ENCODE measurements at places on chromosomes 4 and X.

GRCh38 chr4:27490315-27490714 is 629.7 kb downstream of the STIM2 start:
- DNase-seq: no peak

- DNase-seq: no peak
Observed at GRCh38 chr4:173243321-173243720, 74.7 kb downstream of the GALNT7 start.

DNA sequence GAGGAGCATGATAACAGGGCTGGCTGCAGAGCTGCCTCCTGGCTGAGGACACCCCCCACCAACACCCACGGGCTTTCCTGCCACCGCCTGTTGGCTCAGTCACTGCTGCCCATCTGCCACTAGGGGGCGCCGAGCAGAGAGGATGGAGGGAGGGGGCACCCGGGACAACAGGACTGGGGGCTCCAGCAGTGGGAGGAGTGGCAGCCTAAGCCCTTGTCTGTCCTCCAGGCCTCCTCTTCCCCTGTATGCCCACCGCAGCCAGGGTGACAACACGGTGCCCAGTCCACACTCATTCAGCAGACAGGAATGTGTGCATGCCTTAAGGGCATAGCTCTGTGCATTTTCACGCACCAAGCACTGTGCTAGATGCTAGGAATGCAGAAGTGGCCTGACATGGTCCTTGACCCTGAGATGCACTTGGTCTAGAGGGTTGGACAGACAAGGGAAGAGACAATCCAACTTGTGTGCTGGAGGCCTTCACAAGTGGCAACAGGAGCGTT is 149.9 kb downstream of the AMMECR1 start:
- DNase-seq: no peak

DNA sequence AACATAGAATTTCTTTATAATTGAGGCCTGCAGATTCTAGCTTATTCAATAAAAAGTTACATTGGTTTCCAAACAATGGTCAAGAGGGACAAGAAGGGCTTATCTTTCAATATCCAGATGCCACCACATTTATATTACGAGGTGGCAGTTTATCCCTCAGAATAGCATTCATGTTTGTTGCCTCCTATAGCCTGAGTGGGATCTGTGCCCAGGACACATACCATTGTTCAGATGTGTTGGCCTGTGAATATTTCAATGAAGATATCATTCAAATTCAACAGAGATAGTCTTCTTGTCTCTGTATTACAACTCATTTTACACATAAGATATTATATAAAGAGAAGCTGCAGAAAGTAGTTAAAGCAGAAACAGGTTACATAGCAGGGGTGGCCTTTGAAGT is 20.5 kb downstream of the GLRB start:
- no peak for DNase-seq

DNA sequence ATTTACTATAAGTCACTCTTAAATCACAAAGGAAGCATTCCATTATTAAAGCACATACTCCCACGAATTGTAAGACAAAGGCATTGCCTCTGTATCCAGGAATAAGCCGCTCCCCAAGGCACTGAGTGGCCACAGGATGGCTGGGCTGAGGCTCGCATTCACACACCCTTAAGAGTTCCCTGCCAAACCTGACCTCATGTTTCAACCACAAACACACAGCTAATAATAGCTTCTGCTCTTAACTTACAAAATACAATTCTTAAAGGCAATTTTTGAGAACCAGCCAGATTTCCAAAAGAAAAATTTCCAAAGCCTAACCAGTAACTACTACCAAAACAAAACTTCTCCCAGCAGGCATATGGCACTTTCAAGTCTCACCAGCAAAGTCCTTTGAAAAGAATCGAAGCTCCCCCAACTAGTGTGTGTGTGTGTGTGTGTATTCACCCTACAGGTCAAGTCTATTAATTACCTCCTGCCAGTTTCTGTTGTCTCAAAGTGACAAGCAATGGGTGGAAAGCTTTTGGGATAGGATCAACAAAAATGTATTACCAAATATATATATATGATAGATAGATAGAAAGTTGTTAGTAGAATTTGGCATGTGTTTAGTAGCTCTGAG is 36.0 kb downstream of the ARHGAP6 start:
- no peak for DNase-seq

DNA sequence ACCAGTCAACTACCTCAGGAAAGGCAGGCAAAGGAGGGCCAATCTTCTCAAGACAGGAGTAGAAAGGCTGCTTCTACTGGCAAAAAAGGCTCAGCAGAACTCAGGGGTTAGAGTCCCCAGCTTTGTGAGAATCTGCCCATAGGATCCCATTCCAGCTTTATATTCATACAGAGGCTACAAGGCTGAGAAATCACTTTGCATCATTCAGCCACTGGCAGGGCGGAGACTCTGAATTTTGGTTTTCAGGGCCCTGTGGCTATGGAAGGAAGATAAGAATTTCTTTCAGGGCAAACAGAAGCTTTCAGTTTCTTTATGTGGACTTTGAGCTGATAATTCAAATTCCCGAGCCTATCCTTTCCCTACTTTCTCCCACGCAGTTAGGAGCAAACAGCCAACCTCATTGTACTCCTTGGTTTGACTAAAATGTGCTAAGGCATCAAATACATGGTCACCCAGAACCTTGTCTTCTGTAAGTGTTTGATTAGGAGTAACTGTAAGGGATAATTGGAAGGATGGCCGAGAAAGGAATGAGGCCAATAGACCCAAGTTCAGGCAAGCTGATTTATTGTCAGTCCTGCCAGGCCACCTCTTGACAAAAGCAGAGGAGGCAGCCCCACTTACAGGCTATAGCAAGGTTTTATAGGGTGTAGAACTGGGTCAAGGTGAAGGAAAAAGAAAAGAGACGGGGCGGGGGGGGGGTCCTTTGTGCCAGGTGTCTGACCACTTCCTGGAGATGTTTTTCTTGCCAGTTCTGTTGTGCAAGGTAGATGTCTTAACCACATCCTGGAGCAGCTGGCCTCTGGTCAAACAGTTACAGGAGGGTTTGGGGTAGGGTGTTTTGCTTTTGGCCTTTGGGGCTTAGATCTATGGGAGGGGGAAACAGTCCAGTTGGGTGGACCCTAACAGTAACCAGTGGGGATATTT is 165.3 kb upstream of the PPP1R2C start:
- no peak for DNase-seq

- no peak for DNase-seq
Observed at GRCh38 chr4:78656968-78657445, 105.4 kb downstream of the ANXA3 start.

- DNase-seq: no peak
Observed at GRCh38 chrX:71215338-71215912, 7.6 kb upstream of the GJB1 start.

GRCh38 chr4:173073939-173074500 is 94.6 kb upstream of the GALNT7 start:
- no peak for DNase-seq

GRCh38 chrX:132409780-132410556 is 78.9 kb downstream of the MBNL3 start:
- DNase-seq: no peak

GRCh38 chr4:2324891-2325290 is 63.0 kb upstream of the MXD4 start:
- no peak for DNase-seq

DNA sequence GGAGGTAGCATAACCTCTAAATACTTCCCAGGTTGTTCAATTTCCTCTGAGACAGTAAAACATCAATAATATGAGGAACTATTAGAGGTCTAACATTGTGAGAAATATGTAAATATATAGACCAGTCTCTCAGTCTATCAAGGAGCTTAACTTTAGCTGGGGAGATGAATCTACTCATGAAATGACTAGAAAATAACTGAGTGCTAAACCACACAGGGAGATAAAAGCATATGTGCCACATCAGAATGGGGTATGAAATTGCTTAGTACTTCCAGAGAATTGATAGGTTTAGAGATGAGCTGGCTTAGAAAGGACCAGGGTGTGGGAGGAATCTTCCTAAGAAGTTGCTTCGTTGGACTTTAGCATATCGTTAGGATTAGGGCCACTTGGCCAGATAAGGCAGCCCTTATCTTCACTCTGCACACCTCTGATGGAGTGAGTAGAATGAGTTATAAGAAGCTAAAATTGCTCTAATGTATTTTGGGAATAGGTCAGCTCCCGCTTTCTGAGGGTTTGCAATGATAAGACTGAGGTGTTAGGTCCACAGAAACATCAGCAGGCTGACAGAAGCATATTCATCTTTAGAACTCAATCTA is 299.2 kb downstream of the UNC5C start:
- no peak for DNase-seq

GRCh38 chr4:123449780-123450179 is 53.2 kb downstream of the SPRY1 start:
- no peak for DNase-seq

GRCh38 chrX:136019226-136019625 is 34.0 kb downstream of the SLC9A6 start:
- DNase-seq: no peak

GRCh38 chr4:34492414-34492813 is 1751.9 kb downstream of the ARAP2 start:
- no peak for DNase-seq

DNA sequence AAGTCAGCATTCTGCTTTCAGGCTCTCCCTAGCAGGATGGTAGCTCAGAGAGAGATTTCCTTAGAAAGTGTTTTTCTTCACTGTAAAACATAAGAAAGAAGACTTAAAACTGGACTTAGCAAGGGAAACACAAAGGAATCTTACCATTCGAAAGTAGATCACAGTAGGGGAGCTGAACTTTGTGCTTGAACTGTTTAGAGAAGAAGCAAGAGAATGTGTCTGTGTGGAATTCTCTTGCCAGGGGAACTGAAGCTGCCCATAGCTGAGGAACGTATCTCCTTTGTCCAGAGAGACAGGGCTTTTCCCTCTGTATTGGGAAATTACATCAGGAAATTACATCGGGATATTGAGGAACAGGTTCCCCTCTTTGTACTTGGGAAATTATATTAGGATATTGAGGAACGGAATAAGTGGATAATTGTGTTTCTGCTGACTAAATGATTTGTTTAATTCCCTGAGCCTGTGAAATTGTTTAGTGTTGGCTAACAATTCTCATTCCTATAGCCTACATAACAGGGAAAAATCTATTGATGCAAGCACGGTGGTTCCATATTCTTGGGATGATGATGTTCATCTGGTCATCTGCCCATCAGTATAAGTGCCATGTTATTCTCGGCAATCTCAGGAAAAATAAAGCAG is 21.2 kb downstream of the SRD5A3 start:
- no peak for DNase-seq

DNA sequence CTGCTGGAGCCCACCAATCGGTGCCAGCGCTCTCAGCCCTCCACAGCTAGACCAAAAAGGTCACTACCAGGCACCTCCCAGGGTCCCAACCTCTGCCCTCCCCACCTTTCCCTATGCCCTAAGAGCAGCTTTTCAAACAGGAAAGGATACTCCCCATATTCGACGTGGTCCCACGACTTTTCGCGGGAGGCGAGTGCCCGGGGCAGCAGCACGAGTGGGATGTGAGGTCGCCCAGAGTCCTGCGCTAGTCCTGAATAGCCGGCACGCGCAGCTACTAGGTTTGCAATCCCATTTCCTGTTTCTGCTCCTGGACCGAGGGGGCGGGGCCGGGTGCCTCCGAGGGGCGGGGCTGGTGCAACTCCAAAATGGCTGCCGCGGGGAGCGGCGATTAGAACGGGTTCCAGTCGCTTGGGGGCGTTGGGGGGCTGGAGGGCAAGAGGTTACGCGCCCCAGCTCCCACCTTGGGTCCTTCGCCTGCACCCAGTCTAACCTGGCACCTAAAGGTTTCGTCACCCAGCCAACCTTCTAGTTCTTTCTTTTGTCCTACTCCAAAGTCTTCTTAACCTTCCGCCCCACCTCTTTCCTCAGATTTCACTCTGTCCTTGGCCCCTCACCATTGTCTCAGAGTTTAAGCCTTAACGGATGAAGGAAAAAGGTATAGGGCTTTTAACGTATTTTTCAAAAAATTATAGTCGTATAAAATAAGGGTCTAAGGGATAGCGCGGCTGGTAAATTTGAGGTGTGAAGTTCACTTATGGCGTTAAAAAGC is 85.0 kb upstream of the TENT5D start:
- no peak for DNase-seq

DNA sequence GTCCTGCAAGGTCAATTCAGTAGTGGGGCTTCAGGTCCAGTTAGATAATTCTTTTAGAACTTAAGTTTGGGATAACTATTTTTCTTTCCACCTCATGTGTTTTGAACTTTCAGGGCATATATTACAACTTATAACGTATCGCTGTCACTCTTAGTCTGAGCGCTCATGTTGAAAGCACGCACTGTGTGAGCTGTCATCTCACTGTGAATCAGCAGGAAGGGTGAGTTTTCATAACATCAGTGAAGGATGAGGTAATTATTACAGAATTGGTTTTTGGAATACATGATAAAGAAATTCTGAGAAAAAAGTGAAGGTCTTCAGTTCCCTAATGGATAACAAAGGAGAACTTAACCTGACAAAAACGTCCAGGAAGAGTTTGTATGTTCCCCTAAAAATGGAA is 45.1 kb upstream of the SLC4A4 start:
- DNase-seq: no peak

DNA sequence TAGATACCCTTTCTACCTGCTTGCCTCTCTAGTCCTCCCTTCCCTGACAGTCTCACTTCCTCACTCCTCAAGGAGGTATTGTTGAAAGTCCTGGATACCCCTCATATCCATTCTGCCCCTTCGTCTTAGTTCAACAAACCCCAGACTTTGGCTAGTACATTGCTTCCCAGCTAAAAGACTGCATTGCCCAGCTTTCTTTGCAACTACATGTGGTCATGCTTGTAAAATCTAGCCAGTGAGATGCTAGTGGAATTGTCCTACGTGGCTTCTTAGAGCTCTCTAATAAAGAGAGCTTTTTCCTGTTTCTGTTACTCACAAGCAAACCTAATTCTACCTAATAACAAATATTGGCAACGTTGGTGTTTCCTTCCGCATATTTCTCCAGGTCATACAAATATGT is 237.9 kb upstream of the PSAPL1 start:
- DNase-seq: no peak

DNA sequence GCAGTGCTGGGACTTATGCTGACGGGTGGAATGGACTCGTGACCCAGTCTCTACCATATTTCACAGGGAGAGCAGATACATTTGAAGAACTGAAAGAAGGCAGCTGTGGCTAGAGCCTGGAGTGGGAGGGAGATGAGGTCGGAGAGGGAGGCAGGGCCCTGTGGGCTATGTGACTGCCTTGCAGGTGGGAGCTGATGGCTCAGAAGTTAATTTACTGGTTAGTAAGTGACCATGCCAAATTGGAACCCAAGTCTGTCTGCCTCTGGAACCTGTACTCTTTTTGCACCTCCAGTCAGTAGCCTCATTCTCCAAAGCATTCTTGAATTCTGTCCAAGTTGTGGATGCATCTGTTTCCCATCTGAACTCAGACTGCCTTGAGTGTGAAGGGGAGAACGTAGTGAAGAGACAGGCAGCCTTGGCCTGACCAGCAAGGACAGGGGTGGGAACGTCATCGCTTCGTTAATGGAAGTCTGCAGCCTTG is 92.3 kb downstream of the REPS2 start:
- no peak for DNase-seq
